Cortex of kidney (tissue), 1 donor: ENCODE measurements at places on chromosomes 3 and 15.

DNA sequence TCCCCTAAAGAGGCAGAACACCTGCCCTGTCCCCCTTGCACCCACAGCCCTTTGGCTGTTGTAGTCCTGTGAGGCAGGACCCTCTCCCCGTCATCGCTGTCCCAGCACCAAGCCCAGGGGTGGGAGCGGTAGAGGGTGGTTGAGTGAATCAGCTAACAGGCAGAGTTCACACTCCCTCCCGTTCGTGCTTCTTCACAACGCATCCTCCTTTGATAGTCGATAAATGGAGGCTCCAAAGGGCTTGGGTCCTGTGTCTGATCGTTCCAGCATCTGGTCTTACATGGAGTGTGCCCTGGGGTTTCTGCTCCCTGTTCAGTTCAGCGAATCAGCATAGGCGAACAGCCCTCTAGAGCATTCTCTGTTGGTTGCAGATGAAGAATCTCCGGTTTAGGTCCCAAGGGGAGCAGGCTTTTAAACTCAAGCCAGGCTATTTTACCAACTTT is 820 bp upstream of the HMCES start:
- no peak for DNase-seq

GRCh38 chr15:42373274-42373673 is 14.0 kb downstream of the CAPN3 start:
- DNase-seq: no peak

- no peak for DNase-seq
These were observed 163.6 kb upstream of the COL8A1 start for GRCh38 chr3:99474776-99475175.

GRCh38 chr3:176399193-176399592 is 798.1 kb downstream of the TBL1XR1 start:
- DNase-seq: no peak

DNA sequence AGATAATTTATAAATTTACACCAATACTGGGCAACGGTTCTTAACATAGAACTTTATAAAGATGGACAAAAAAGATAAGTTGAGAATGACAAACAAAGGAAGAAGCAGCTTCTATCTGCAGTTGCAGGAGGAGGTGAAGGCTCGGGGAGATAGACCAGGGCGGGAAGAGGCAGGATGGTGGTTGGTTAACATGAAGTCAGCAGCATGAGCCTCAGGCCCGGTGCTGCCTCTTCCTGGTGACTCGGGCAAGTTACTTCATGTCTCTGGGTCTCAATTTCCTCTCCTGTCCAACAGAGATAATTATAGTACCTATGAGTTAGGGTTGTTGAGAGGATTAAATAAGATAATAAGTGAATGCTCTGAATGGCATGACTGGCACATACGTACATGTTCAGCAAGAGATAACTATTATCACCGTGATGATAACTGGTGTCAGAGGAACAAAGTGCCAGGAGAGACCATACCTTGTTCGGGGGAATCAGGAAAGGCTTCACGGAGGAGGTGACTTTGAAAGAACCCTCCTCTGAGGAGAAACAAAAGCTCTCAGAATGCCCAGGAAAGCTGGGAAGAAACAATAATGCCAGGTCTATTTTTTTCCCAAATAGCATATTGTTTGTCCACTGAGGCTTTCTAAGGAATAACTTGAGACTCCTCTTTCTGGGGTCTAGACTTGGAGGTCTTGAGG is 4.4 kb downstream of the PAK6 start:
- DNase-seq: no peak

GRCh38 chr3:117998071-117998470 is 1036.6 kb downstream of the IGSF11 start:
- DNase-seq: no peak

- no peak for DNase-seq
These were observed 50.8 kb downstream of the SUSD5 start for GRCh38 chr3:33167716-33168336.

DNA sequence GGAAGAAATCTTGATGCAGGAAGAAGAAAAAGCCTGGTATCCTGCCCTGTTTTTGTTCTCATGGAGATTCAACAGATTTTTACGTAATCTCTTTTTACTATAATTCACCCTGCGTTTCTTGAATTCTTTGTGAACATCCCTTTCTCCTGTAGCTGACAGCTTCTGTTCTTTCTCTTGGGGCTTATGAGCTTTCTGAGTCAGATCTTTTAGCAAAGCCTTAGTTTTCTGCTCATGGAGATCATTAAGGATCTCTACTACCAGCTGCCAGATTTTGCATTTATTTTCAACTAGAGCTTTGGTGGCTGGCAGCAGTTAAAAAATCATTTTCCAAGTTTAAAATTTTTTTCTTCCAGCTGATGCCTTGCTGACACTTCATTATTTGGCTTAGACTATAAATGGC is 51.6 kb downstream of the MOBP start:
- DNase-seq: no peak

- DNase-seq: no peak
These were observed 74.9 kb downstream of the PIK3R4 start for GRCh38 chr3:130671545-130672312.
